ENCODE measurements at places on chromosomes 12 and 14. TPM values are rescaled to one million over a fixed set of nuclear protein-coding genes. Genes with fewer than 3 reads are reported as not detected.

GRCh38 chr12:132437252-132437932, 52.6 kb upstream of the FBRSL1 start:
- DNase-seq, result no peak

DNA sequence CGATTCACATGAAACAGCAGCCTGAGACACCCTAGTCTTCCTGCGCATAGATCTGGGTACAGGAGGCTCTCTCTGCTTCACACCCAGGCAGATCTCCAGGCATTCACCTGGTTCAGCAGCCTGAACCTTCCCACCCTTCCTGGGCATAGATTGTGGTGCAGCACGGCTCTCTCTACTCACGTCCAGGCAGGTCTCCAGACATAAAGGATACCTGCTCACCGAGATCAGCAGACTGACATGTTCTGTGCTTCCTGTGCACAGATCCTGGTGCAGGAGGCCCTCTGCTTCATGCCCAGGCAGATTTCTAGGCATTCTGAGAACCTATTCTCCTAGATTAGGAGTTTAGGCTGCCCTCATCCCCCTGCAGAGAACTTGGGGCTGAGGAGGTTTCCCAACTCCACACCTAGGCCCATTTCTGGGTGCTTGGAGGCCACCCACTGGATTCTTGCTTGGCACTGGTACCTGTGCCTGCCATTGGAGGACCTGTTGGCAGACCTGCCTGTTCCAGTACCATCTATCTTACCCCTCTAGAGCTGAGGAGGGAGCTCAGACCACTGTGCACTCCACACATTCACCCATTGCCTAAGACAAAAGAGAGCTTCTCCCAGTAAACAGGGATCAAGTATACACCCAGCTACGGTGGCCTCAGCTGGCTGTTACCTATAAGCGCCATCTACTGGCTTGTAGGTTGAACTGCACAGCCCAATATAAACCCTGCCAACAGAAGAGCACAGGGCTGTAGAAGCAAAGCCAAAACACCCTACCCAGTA, 28.0 kb upstream of the GARIN6 start:
- DNase-seq, result peak; percentile 65

- no peak for DNase-seq
Observed at GRCh38 chr12:128543971-128544370, 277.0 kb downstream of the TMEM132C start.

Gene GTF2A1
- 24.7 TPM for total RNA-seq

- peak; percentile 29 for DNase-seq
Observed at GRCh38 chr14:76101391-76102379, 50.0 kb upstream of the GPATCH2L start.

Gene GRIN2B
- not detected for total RNA-seq

GRCh38 chr12:84186433-84186832, 726.2 kb downstream of the SLC6A15 start:
- no peak for DNase-seq

- peak; percentile 95 for DNase-seq
Observed at GRCh38 chr12:88854260-88854659, 274.0 kb upstream of the KITLG start.

Gene KLRK1
- total RNA-seq, result not detected

GRCh38 chr12:28824849-28825248, 324.2 kb upstream of the FAR2 start:
- no peak for DNase-seq

Gene RAP1B
- total RNA-seq, result 175 TPM

GRCh38 chr12:92546635-92547348, 156.0 kb upstream of the PLEKHG7 start:
- DNase-seq, result no peak

- no peak for DNase-seq
Observed at GRCh38 chr12:69719336-69720316, 19.0 kb upstream of the RAB3IP start.

GRCh38 chr14:73829526-73830431, 21.9 kb upstream of the PTGR2 start:
- no peak for DNase-seq

DNA sequence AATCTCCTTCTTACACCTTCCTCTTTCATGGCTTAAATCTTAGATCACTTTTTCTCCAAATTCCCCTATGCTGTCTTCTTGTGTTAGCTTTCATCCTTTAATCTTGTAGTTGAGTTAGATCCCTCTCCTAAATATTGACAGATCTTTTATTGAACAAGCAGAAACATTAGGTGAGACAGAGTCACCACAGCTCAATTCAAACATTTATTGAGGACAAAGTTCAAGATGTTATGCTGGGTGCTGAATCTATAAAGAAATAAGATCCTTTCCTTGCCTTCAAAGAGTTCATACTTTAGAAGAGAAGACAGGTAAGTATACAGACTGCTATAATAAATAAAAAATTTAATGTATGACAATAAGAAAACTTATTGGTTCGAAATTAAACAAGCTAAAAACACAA, 109.7 kb downstream of the TXNDC16 start:
- DNase-seq, result no peak

Gene TAS2R50
- total RNA-seq, result 0.11 TPM

GRCh38 chr12:77122661-77123060, 57.3 kb upstream of the E2F7 start:
- no peak for DNase-seq

- no peak for DNase-seq
Observed at GRCh38 chr14:100786131-100786530, 39.8 kb upstream of the MEG3 start.
